ENCODE measurements at places on chromosomes 4 and X.

- DNase-seq = peak; percentile 9
Observed at GRCh38 chr4:37481547-37482122, 204.5 kb downstream of the RELL1 start.

GRCh38 chr4:80215449-80216052, 18.2 kb downstream of the PRDM8 start:
- DNase-seq = no peak

DNA sequence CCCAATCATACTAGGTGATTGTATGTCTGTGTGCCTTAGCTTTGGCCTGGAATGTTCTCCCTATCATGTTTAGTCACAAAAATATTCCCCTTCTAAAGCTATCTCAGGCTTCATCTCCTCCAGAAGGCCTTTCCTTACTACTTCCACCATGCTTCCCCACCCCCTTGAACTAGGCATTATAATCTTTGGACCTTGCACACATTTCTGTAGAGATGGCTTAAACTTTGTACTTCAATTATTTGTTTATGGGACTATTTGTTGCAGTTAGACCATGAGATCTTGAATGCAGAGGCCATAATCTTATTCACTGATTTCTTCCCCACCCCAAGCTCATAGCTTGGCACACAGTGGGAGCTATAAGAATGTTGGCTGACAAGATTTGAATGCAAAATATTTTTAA, 262.0 kb upstream of the EDA2R start:
- no peak for DNase-seq

GRCh38 chrX:114709406-114709805, 125.5 kb downstream of the HTR2C start:
- no peak for DNase-seq

DNA sequence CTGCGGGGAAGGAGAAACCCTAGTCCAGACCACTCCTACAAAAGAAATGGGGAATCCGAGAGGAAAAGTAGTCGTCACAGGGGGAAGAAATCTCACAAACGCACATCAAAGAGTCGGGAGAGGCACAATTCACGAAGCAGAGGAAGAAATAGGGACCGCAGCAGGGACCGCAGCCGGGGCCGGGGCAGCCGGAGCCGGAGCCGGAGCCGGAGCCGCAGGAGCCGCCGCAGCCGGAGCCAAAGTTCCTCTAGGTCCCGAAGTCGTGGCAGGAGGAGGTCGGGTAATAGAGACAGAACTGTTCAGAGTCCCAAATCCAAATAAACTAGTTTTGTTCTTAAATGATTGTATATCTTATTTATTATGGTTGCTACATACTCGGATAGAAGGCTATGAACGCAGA, 31.7 kb downstream of the AP1S2 start:
- DNase-seq = no peak

DNA sequence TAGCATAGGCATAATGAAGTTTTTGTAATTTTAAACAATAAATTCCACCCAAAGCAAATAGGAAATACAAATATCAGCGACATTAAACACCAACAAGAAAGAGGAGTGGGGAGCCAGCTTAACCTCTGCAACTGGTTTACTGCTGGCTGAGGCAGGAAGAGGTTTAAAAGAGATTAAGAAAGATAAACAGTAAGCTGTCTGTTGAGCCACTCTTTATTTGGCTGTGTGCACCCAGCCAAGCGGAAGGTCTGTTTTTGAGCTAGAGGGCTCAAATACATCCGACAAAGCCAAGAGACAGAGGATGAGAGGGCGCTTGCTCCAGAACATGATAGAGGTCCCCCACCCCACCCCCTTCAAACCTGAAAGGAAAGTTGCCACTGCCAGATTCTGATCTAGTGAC, 191.4 kb downstream of the MGST2 start:
- DNase-seq = no peak

DNA sequence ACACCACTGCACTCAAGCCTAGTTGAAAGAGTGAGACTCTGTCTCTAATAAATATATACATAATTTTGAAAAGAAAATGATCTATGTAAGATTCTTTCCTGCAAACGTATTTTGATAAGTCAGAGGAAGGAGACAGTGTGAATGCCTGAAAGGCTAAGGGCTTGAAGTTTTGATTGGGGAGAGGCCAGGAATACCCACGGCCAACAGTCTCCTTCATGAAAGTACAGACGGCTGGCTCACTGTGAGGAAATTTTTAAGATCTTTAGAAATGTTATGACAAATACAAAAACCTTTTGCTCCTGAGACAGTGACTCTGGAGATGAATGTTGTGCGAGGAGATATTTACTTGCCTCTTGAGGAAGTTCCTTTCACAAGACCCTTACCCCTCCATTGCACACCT, 111.4 kb upstream of the KLHL13 start:
- no peak for DNase-seq

DNA sequence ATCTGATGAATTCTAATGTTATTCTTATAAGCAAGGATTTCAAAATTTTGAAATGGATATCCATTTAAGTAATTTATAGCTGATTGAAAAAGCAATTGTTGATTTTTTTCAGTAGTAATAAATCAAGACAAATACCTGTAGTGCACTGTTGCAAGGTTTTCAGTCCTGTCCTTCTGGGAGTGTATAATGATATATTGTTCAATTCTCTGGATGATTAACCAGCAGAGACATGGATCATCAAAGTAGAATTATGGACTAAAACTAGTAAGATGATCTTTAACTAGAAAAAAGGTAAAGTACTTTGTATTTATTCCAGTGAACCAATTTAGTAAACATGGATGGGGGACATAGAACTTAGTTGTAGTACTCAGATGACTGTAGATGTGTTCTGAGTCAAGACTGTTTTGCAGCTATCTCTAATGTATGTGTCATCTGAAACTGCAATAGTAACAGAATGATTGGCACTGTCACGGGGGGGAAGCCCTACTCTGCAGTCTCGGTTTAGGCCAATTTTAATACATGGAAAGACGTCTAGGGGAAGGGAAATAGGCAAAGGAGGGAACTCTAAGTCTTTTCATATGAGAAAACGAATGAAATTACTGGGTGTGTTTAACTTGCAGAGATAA, 121.9 kb downstream of the GLRA3 start:
- no peak for DNase-seq

GRCh38 chr4:146957237-146957636, 11.6 kb upstream of the TTC29 start:
- DNase-seq = no peak

GRCh38 chrX:10011991-10012390, 44.8 kb downstream of the CLDN34 start:
- peak; percentile 28 for DNase-seq

DNA sequence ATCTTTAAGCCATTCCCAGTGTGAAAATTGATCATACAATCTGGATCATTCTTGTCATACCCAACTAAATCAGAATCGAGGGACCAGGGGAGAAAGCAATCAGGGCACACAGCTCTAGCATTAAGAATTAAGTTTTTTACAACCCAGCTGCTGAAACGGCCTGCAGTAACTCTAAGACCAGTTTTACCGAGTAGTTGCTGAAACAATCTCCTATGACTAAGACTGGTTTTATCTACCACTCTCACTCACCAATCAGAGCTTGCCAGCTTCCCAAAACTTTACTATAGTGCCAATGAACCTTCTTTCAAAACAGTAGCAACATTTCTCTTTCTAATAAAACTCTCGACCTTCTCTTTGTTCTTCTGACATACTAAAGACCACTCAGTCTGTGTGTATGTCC, 2.8 kb upstream of the SAP30 start:
- DNase-seq = no peak

DNA sequence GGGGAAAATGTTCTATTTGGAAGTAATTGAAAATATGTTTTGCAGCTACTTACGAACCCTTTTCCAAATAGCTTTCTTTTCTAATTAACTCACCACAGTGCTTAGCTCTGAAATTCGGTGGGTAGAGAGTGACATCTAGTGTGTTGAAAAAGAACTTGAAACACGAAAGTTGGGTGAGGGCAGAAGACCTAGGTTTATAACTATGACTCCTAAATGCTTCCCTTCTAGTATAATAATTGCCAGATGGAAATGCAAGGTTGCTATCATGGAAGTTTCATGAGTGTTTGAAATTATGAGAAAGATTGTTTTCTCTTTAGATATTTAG, 77.3 kb upstream of the NOCT start:
- no peak for DNase-seq

DNA sequence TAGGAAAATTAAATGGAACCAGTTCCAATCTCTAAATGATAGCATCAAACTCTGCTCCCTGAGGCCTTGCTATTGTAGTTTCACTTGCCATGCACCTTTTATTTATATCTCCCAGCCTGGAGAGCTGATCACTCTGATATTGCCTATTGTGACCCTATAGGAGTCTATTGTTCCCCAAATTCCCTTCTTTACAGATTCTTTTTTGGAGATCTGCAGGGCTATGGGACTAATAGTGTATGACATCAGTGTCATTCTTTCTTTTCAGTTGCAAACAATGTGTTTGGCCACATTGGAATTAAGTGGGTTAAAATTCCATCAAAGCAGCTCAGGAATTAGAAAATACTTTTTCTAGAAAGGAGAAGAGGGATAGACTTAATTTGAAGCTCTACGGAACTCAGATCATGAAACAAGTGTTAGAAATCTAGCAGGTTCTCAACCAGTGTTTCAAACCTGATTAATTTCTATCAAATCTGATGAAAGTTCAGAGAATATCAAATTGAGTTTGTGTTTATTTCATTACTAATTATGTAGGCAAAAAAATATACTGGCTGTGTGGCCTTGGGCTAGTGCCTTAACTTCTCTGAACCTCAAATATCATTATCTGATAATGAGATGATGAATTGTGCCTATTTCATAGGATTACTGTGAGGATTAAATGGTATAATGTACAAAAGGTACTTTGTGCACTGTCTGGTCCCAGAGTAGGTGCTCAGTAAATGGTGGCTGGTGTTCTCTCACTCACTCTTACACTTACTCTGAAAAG, 71.4 kb downstream of the COL4A6 start:
- no peak for DNase-seq

GRCh38 chr4:136784326-136784725, 748.0 kb downstream of the PCDH18 start:
- DNase-seq = no peak

- DNase-seq = no peak
Observed at GRCh38 chr4:13933191-13933590, 305.7 kb upstream of the BOD1L1 start.

DNA sequence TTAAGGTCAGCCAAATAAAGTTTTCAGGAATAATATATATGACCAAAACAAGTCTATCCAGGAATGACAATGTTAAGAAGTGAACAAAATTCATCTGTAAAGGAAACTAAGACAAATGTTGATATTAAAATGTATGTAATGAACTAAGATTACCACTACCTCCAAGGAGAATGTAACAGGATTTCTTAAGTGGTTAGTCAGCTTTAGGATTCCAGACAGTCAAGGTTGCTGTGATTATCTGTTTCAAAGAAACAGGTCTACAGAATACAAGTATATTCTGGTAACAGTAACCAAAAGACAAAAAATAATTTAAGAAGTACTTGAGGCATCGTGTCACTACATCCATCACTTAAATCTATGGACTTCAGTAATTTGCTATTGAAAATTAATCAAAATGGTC, 172.8 kb downstream of the SCFD2 start:
- DNase-seq = no peak

- DNase-seq = peak; percentile 12
Observed at GRCh38 chrX:103211012-103211715, 3.7 kb upstream of the BEX4 start.

DNA sequence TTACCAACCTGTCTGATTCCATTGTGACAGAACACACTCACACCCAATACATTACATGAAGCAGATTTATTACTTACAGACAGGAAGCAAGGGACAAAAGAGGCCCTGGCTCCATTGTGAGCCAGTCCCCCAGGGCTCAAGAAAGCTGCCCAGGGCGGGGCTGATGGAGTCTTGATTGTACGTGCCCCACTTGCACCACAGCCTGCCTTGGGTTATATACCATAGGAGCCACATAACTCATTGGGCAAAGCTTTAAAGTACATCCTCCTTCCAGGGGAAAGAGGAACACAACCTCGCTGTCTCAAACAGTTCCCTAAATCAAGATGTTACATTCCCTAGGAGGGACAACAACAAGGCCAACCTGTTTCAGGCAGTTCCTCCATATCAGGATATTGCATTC, 3.4 kb upstream of the ZRSR2 start:
- no peak for DNase-seq

GRCh38 chr4:152038238-152038637, 277.4 kb upstream of the GATB start:
- DNase-seq = no peak

- no peak for DNase-seq
Observed at GRCh38 chrX:23883737-23884354, 23.9 kb downstream of the APOO start.

DNA sequence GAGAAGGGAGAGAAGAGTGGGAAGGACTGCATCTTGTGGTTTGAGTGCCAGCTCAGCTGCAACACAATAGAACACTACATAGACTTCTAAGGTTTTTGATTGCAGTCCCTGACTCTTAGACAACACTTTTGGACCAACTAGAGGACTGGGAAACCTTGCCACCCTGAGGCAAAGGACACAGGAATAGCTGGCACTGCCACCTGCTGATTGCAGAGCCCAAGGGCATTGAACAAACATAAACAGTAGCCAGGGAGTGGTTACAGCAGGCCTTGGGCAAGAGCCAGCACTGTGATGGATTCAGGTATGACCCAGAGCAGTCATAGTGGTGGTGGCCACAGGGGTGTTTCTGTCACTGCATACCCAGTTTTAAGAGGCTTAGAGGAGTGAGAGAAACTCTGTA, 72.5 kb upstream of the CXorf51A start:
- no peak for DNase-seq

Measured in stimulated activated CD4-positive, alpha-beta T cell treated with anti-CD3 and anti-CD28 coated beads, Interleukin-1b, Interleukin-23, amount 100 ng/mL, for 48 hours (primary cell).